NCI-H510A treated with DMSO at 0.1 percent for 48 hours (cell line): ENCODE measurements at places on chromosomes 4 and X.
A peak's percentile ranks its signal among the peaks of the same experiment; 100 is the strongest.

DNA sequence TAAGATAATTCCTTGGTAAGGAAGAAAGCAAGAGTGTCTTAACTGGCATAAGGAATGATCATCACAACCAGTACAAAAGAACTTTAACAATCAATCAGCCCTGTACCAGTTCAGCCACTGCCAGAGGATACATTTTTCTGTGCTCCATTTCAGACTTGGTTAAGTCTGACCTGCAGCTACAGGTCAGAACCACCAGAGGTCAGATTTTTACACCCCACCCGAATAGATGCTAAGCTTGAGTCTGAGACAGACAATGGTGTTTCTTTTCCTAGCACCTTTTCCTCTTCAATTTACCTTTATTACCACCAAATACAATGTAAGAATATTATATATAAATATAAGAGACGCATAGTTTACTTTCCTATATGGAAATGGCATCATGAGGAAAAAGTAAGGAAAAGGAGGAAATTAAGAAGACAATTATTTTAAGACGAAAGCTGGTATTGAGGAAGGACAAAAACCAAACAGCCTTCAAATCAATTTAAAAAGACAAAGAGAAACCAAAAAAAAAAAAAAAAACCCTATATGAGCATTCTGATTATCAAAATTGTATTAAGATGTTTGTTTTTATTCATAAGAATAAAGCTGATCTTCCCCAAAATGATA lies 215.3 kb upstream of the TTC29 start:
- peak; percentile 12 for DNase-seq

DNA sequence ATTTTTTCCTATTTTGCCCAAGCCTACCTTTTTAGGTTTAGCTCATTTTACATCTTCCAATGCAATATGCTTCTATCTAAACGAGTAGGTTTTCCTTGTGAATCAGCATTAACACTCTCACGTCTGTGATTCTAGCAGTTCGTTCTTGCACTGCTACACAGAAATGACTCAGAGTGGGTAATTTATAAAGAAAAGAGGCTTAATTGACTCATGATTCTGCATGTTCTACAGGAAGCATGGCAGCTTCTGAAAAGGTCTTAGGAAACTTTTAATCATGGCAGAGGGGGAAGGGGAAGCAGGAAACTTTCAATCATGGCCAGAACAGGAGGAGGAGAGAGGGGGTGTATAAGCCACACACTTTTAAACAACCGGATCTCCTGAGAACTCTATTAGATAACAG lies 44.9 kb downstream of the SPANXN1 start:
- no peak for DNase-seq

DNA sequence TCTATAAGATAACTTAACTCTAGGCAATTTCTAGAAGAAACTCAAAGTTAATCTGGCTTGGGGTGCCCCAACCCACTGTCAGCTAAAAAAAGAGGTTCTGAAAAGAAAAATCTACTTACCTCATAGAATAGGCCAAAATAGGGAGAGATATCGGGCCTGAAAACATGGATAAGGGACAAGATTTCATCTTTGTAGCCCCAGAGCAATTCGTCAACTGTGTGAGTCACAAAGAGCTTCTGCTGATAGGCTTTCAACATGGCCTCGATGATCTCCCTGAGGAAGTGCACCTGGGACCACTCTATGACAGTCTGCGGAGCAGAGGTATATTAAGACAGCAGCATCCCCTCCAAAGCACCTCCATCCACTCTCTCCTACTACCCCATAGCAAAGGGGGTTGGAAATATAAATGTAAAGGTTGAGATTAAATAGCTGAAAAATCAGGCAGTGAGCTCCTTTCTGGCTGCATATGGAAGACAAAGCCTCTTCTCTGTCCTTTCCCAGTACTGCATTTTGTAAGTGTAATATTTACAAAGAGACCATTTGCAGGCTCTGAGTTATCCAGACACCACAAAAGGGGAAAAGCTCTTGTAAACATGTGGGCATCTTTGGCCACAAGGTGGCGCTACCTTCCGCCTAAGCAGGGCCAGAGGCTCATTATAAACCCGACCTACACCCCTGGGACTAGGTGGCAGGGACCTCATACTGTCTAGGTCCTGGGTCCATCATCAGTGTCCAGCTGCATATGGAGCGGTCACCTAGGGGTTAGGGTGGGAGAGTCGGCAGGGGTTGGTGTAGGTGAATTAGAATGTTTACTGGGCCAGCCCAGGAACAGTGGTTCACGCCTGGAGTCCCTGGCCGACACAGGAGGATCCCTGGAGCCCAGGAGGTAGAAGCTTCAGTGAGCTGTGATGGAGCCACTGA lies 31.5 kb upstream of the NUP54 start:
- DNase-seq = peak; percentile 90

GRCh38 chr4:185542626-185543315 lies 7.5 kb upstream of the PDLIM3 start:
- DNase-seq = no peak
